Caco-2 (cell line): ENCODE measurements at places on chromosomes 1 and 21.
A peak's percentile ranks its signal among the peaks of the same experiment; 100 is the strongest.

DNA sequence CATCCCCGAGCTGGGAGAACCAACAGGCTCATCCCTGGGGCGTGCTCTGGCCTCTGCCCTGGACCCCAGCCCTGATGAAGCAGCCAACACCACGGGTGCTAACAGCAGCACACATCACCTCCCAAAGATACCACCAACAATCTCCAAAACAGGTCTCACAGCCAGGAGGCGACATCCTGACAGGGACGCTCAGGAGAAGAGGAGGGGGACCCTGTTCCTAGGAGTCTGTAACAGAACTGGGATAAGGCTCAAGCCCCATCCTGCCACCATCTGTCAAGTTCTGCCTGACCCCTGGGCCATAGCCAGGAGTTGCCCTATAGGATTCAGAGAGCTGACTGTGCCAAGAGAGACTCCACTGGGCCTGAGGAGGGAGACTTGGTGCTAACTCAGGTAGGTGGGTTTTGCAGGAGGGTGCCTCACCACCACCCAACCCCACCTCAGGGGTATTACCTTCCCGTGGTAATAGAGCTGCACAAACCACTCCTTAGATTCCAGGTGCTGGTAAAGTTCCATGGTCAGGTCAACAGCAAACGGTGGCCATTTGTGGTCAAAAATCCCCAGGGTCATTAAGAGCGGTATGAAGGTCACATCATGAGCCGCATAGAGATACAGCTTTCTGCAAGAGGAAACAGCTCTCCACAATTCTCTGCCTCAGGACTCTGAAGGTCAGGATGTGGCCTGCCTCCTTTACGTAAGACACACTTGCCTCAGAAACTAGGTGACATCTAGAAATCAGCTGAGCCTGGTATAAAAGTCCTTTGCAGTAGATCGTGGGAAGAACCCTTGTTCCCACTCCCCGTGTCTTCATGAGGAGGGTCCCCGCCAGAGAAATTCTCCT lies 22.3 kb downstream of the ACP6 start:
- no peak for DNase-seq

DNA sequence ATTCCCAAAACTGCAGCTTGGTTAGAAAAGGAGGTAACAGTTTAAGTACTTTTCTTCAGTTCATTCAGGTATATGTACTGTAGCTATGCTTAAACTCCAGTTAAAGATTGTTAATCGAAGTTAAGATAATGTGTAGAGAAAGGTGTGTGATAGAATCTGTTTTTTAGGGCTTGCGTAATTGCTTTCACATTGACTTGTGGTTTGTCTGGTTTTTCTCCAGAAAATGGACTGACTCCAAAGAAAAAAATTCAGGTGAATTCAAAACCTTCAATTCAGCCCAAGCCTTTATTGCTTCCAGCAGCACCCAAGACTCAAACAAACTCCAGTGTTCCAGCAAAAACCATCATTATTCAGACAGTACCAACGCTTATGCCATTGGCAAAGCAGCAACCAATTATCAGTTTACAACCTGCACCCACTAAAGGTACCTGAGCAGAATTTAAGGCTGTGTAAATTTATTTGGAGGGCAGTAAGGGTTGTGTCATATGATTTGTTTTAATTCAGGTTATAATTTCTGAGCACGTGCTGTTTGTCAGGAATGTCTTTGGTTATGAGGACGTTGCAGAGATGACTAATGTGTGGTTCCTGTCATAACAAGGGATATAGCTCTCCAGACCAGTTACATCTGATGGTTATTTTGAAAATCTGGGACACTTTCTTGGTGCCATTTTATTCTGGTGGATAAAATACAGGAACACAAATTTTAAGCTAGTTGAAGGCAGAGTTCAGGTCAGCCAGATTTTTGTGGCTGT lies 26.0 kb downstream of the ATF6 start:
- no peak for DNase-seq

- no peak for DNase-seq
These were observed 82.6 kb downstream of the GRIK1 start for GRCh38 chr21:29857150-29857549.

GRCh38 chr1:11519629-11520031 lies 40.7 kb downstream of the DISP3 start:
- DNase-seq = no peak

DNA sequence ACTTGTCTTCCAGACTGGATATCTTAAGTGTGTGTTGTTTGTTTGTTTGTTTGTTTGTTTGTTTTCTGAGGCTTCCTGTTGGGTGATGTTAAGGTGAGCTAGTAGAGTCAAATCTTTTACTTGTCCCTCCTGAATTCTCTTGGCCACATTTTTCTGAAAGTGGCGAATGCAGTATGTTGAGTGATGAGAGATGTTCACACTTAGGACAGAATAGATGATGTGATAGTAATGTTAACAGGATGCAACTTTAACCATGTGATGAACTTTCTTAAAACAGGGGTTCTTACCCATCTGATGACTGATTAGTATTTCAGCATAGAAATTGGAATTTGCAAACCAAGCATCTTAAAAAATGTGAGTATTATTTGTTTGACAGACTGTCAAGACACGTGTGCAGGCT lies 40.2 kb downstream of the LMO4 start:
- no peak for DNase-seq

- DNase-seq = no peak
These were observed 41.5 kb downstream of the CEP350 start for GRCh38 chr1:179996099-179996498.

DNA sequence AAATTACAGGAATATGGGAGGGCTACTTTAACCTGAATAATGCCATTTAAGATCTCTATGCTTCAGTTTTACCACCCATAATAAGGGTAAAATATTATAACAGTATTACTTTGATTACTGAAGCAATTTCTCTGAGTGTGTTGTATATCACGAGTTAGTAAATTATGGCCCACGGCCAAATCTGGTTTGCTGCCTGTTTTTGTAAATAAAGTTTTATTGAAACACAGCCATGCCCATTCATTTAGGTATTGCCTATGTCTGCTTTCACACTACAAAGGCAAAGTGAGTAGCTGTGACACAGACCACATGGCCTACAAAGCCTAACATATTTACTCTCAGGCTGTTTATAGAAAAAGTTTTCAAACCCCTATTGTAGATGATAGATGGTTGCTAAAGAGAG lies 156.8 kb downstream of the CDC42BPA start:
- DNase-seq = no peak

- no peak for DNase-seq
These were observed 707.2 kb upstream of the ADAMTS5 start for GRCh38 chr21:27674041-27674615.

DNA sequence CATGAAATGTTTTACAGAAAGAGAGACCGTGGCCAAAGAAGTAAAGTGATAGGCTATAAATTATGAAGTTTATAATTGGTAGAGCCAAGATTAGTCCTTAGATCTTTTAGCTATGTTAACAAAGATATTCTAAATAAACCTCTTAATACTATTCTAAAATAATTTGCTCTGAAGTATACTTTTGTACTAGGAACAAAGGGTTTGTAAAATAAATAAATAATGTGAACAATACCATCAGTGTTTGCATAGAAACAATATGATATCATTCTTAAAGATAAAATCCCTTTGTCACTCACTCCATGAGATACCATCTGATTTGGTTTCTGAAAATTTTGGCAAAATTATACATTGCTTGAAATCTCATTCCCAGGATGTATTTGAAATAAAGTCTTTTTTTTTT lies 107.6 kb upstream of the UBE2U start:
- DNase-seq = no peak

DNA sequence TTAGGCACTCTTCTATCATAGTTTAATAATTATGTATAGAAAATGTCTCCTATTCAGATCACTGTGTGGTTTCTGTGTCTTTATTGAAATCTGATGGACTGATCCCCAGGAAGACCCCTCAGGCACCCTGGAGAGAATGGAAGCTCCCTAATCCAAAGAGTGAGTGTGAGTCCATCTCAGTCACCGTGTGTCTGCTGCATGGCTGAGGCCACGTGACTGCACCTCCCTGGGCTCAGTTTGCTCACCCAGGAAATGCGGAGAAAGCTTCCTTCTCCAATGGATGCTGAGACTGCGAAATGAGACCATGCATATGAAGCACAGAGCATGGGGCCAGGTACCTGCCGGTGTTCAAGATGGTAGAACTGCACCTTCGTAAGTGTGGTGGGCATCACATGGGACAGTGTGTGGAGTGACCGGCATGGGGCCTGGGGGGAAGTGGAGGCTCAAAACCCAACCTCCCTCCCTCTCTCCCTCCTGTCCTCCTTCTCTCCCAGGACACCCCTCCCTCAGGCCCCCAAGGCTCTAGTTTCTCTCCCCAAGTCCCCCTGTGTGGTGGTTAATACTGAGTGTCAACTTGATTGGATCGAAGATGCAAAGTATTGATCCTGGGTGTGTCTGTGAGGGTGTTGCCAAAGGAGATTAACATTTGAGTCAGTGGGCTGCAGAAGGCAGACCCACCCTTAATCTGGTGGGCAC lies 557.5 kb downstream of the PTPRU start:
- DNase-seq = no peak

DNA sequence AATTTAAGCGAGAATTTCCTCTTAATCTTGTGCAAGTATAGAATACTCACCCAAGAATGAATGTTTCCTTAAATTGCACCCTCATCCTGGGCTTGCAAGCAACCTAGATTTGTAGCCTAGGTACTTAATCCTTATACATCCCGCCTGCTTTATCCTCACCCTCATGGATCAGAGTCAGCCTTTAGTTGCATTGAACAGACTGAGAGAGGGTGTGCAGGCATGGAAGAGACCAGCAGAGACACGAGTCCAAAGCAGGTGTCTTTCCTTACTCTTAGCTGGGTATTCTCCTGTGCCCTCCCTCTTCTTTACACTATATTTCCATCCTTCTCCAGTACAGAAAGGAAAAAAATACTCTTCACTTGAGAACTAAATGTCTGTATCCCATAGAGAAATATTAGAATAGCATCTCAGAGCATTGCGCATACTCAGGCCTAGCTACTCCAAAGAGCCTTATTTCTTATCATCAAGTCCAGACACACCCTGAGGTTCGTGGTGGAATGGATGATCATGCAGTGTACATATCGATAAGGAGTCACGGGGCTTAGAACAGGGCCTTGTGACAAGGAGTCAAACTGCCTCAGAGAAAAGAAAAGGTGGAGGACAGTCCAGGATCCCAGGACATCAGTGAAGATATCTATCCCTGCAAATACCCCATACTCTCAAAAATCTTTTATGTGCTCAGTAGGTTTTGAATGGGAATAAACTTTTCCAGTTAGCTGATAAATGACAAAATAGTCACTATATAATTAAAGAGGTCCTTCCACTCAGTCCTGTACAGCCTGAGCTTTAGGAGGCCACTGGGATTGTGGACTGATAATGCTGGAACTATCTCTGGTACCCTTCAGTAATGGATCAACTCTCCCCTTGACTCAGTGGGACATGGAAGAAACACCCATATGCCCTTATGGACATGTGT lies 297.9 kb downstream of the GRIK1 start:
- no peak for DNase-seq

- no peak for DNase-seq
These were observed 803 bp downstream of the CHIT1 start for GRCh38 chr1:203228670-203229069.

DNA sequence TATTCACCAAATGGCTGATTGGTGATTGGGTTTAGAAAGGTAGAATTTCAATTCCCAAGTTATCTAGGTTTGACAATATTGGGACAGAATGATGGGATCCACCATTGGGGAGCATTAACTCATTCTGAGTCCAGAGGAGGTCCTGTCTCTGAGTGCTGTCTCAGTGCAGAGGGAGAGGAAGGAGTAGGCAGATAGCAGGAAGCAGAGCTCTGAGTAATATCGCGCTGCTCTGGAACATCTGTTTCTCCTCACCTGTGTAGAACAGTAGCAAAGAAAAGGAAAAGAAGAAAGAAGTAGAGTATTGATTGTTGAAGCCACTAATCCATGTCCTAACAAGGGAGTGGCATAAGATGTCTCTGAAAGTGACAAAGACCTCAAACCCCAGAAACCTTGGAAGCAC lies 1657.8 kb downstream of the MRPL39 start:
- DNase-seq = no peak

- no peak for DNase-seq
These were observed 444 bp upstream of the AGTRAP start for GRCh38 chr1:11735531-11735853.

GRCh38 chr21:33380483-33380998 lies 22.7 kb upstream of the IFNGR2 start:
- DNase-seq = peak; percentile 31

DNA sequence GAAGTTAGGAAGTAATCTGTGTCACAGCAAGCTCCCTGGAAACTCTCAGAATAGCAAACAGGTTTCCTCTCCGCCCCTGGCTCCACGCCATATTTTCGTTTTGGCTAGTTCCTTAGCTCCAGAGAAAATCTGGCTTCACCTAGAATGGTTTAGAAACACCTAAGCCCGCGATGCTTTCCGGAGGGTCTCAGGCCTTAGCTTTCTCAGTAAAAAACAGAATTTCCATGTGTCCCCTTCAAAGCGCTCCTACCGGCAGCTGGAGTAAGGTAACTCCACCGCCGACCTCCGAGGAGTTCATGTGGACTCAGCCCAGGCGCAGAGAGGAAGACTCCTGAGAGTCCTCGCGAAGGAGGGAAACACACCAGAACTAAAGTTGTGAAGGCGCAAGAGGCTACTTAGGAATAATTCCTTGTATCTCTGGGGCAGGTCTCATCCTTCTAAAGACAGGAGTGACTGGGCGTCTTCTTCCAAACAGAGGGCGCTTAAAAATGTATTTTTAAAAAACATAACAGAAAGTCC lies 406 bp downstream of the KIAA0040 start:
- no peak for DNase-seq

GRCh38 chr1:183834568-183834967 lies 29.6 kb downstream of the RGL1 start:
- no peak for DNase-seq

DNA sequence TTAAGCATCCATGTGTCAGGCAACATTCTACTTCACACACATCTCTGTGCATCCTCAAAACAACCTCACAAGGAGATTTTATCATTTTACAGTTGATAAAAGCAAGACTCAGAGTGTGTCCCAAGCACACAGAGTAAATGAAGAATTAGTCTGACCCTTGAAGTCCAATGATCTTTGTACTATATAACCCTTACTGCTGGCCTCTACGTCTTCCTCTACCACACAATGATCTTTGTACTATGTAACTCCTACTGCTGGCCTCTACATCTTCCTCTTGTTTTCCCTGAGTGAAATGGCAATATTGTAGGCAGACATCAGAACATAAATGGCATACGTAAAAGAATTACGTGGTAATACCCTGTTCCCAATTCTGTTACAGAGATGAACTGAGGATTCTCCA lies 55.3 kb downstream of the AHCTF1 start:
- DNase-seq = no peak

- peak; percentile 71 for DNase-seq
These were observed 21.6 kb upstream of the POFUT2 start for GRCh38 chr21:45309069-45309986.
